ENCODE measurements at places on chromosomes 2 and 18.

- DNase-seq: no peak
These were observed 66.0 kb upstream of the ITGA6 start for GRCh38 chr2:172361360-172361759.

DNA sequence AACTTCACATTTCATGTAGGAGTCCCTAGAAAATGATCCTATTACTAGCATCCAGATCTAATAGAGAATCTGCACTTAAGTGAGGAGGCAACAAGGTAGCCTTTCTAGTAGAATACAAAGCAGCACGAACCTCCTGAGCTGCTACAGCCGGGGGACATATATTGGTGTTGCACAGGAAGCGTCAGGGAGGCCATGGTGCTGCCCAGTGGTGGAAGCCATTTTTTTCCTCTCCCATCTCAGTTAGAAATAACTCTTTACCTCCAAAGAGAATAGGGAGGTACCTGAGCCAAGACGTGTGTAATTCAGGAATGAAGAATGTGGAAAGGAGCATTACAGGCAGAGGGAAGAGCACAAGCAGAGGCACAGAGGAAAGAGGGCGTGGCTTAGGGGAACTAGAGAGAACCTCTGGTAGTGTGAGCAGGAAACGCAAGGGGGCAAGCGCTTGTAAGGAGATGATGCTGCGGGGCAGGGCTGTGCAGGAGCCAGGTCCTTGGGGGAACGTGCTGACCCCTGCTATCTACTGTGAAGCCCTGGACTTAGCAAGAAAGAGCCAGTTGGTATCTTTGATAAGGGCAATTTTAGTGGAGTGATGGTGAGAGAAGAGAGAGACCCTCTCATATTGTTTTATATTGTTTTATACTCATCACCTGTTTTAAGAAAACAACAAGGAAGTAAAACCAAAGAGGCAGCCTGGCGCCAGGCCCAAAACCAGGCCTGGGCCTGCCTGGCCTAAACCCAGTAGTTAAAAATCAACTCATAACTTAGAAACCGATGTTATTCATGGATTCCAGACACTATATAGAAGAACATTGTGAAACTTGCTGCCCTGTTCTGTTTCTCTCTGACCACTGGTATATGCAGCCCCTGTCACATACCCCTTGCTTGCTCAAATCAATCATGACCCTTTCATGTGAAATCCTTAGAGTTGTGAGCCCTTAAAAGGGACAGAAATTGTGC is 50.0 kb upstream of the TTC39C start:
- DNase-seq: no peak

GRCh38 chr2:79782576-79783452 is 270.0 kb downstream of the CTNNA2 start:
- DNase-seq: no peak

- no peak for DNase-seq
These were observed 1.3 kb downstream of the ADI1 start for GRCh38 chr2:3517948-3518495.

DNA sequence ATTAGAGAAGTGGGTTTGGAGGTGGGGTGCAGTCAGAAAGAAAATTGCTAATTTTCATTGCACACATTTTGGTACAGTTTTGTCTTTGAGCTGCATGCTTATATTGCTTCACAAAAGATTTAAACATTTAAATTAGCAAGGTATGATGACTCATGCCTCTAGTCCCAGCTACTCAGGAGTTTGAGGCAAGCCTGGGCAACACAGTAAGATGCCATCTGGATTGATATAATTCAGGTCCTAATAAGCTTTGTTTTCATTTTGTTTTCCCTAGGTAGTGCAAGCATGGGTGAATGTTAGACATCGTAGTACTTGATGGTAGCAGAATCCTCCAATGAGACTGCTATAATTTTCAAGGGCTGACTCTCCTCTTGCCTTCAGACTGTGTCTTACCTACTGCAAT is 396.7 kb upstream of the RGPD4 start:
- no peak for DNase-seq

- DNase-seq: no peak
These were observed 259.1 kb downstream of the PRKCE start for GRCh38 chr2:45910473-45911060.

DNA sequence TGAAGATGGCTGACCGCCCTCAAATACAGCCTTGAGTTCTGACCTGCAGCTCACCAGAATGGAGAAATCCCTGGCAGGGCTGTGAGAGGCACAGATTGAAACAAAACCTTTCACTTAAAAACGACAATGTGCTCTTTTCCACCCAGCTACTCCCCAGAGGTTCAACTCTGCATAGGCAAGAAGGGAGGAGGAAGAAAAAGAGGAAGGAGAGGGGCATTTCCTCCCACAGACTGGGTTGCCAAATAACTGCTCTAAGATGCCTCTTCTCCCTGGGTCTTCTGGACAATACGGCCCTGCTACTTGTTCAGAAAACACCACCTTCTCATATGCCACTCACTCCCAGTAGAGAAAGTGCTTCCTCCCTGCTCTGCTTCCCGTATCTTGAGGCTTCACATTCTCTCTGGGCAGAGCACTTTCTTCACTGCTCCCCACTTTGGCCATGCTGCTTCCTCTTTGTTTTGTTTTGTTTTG is 136.4 kb upstream of the SLC1A4 start:
- no peak for DNase-seq

GRCh38 chr2:219733746-219734145 is 106.3 kb downstream of the SLC4A3 start:
- no peak for DNase-seq

- DNase-seq: no peak
These were observed 86.2 kb downstream of the MCFD2 start for GRCh38 chr2:46829231-46829995.

- no peak for DNase-seq
These were observed 15.2 kb upstream of the LTBP1 start for GRCh38 chr2:32931519-32931918.

DNA sequence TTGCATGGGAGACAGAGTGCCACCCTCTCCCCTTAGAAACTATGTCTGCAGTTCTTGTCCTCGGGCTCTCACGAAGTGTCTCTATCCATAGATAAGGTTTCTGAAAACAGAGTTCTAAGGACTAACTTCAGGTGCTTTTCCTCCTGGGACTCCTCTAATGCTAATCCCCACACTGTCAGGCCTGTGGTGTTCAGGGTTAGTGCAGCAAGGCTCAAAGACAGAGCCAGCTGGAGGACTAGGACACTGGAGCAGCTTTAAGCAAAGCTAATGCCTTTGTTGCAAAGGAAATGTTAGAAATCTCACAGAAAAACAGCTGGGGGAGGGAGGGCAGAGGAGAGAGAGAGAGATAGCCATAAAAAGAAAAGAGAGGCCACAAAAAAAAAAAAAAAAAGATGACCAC is 824.0 kb upstream of the FSHR start:
- DNase-seq: no peak

GRCh38 chr2:19244460-19245363 is 113.7 kb downstream of the OSR1 start:
- DNase-seq: no peak

DNA sequence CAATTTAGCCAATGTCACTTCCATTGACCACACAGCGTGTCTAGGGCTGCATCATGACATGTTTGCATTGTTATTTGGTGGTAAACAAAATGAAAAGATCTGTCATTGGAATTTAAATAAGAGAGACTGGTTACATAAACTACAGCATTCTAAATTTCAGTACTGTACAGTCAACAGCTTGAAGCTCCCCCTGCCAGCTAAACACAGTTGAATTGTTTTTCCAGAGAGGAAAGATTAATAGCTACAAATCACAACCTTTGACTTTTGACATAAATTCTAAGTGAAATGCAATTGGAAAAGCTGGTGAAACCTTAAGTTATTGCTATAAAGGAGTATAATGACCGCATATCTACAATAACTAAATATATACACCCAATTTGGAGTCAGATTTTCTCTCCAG is 1600.0 kb upstream of the ACVR2A start:
- no peak for DNase-seq

GRCh38 chr2:7648221-7648795 is 731.1 kb downstream of the RNF144A start:
- no peak for DNase-seq

GRCh38 chr2:20062615-20063545 is 11.5 kb upstream of the LAPTM4A start:
- no peak for DNase-seq

GRCh38 chr2:136871424-136871823 is 106.1 kb downstream of the THSD7B start:
- DNase-seq: no peak

DNA sequence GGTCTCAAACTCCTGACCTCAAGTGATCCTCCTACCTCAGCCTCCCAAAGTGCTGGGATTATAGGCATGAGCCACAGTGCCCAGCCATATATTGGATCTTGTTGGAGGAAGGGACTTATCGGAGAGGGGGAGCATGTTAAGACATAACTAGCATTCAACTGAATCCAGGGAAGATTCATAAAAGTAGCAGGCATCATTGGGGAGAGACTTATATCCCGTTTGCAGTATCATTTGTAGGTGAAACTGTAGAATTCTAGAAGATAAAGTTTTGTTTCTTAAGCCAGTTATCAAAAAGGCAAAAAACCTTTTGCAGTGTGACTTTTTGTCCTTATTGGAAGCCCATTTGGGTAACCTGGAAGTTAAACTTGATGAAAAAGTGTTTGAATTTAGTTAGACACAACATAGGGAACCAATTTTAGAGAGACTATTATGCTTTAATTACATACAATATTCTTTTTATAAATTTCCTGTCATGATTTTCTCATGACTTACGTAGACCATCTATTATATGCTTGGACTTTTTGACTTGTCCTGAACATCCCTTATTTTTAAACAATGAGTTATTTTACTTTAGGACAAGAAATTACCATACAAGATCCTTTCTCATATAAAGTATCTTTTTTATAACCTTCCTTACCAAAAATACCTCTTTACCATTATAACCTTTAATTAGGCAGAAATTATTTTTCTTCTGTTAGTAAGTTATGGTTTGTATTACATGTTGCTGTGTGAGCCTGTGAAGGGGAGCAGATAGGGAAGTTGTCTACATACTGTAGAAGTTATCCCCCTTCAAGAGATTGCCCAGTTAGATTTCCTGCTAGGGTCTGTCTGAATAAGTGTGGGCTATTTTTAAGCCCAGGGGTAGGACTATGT is 20.3 kb downstream of the RAB3GAP1 start:
- DNase-seq: no peak

Data from NCI-H1436 (cell line).